ENCODE measurements at places on chromosomes 4 and X.
A peak's percentile ranks its signal among the peaks of the same experiment; 100 is the strongest.

DNA sequence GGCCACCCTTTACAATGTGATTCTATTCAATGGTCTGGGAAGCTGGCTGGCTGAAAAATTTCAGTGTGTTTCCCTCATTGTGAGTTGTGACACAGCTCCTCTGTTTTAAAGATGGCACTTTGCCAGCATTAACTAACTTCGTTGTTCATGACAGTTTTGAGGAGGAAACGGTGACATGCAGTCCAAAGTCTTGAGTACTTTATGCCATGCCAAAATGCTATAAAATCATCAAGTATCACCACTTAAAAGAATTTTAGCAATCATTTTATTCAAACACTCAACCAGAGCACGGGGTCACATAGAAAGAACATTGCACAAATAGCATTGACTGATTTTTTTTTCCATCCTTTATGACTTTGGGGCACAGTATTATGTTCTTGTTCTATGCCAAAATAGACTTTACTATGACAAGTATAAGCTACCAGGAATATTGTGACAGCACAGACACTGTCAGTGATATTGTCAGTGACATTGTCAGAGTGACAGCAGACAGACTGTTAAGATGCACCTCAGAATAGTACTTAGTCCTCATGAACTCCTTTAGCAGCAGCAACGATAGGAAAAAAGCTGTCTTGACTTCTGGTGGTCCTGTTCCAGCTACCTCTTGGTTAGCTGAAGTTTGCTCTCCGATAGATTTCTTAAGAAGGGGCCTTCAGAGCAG is 46.7 kb downstream of the CXCL13 start:
- DNase-seq, result no peak

GRCh38 chr4:159273141-159273438 is 170.2 kb downstream of the RAPGEF2 start:
- DNase-seq, result no peak

GRCh38 chrX:103831803-103832544 is at the start of gene RAB9B:
RAB9B (minus strand) TSS chrX:103832257; CDS start chrX:103825784, 6,473 bp downstream.
- DNase-seq, result peak; percentile 2

GRCh38 chr4:156606554-156607477 is 364.8 kb downstream of the PDGFC start:
- no peak for DNase-seq

DNA sequence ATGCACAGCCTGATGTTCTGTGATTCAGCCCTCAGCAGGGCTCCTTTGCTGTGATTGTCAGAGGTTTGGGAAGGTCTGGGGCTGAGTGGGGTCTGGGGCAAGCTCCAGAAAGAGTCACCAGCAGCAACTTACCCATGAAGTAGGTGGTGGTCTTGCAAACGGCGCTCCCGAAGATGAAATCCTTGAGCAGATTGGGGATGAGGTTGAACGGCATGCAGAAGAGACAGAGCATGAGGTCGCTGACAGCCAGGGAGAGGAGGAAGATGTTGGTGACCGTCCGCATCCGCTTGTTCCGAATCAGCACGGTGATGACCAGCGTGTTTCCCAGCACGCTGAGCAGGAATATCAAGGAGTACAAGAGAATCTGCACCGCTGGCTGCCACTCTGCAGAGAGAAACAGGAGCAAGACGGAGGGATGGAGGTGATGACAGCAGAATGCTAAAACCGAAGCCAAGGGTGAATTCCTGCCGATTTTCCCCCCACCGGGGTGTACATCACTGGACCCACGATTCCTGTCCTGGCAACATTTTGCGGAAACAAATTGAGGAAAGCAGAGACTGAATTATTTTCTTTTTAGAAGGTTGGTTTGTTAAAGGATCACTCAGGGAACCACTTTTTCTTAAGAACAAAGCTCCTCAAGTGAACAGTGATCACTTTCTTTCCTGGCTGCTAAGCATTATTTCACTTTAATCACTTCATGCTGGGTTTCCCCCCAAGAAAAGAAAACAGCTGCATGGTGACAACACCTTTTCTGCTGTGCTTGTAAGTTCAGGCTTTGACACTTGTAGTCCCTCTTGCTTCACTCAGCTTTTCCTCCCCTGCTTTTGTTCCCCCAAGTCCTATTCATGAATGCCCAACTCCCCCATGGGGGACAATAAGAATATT is 941 bp downstream of the CCKAR start:
- DNase-seq, result no peak

- DNase-seq, result no peak
Observed at GRCh38 chr4:183139972-183140570, 41.0 kb downstream of the WWC2 start.

- DNase-seq, result no peak
Observed at GRCh38 chr4:57764856-57765255, 654.7 kb upstream of the IGFBP7 start.

GRCh38 chr4:142840516-142841123 is 5.5 kb downstream of the INPP4B start:
- DNase-seq, result peak; percentile 30

DNA sequence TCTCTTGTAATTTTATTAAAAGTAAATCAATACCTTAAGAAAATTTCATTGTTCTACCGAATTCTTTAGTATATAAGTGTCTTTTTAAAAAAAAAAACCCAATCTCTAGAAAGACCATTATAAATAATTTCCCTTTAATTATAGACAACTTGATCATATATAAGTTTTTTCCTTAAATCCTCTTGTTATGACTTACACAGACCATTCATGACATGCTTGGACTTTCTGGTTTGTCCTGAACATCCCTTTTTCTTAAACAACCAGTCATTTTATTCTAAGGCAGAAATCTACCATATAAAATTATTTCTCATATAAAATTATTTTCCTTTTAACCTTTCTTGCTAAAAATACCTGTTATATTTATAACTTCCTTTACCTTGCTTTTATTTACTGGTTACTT is 15.4 kb upstream of the FHDC1 start:
- DNase-seq, result no peak

- peak; percentile 77 for DNase-seq
Observed at GRCh38 chr4:74632634-74633033, 161.7 kb downstream of the BTC start.

DNA sequence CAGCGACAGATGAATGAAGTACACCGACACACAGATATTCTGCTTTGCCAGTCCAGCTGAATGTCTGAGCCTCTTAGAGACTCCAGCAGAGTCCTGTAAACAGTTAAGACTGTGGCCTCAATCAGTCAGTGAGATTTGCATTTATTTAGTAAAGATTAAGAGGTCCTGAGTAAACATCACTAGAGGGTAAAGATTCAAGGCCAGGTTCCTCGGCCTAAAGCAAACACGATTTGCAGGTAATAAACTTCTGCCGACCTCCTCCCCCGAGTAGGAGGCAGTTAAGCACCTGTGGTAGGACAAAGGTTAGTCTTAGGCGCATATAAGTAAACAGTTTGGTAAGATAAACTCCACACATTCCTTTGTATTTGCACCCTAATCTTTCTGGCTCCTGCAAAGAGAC is 99.6 kb downstream of the CFAP47 start:
- DNase-seq, result no peak

DNA sequence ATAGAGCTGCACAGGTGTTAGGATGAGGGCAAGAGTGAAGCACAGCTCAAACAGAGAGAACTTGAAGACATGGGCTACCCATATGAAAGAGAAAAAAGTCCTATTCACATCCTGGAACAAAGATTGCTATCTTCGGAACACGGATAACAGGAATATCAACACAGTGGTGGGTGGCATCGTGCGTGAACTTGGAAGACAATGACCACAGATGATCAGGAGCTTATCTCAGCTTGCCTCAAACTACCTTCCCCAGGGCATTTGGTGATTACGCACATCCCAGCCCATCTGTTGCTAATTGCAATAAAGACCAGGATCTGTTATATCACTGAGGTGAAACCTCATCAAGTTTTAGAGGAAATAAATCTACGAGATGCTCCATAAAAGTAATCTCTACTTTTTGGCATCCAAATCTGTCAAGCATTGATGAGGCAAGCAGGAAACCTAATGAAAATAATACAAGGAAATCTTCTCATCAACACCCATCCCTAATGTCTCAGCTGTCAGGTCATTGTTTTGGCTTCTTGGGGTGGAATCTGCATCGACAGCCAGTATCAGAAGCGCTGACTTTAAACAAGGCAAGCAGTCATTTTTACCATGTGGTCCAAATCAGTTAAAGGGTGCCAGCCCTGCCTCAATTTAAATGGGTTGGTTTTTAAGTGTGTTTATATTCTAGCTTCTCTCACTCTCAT is 188.2 kb downstream of the SPCS3 start:
- DNase-seq, result no peak

DNA sequence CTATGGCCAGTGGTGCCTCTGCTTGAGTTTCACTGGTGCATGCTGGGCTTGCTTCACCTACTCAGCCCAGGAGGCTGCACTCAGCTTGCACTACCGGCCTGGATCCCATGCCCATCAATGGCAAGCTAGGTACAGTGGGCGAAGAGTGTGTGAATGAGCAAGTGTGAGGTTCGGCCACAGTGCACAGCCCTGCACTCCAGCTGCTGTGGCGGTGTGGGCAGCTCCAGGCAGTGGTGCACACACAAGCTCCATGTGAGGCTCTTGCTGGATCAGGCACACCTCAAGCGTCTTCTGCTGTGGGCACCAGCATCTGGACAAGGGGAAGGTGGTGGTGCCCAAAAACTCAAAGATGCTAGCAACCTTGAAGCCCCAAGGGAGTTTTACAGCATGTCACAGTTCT is 820.9 kb upstream of the LCORL start:
- no peak for DNase-seq

DNA sequence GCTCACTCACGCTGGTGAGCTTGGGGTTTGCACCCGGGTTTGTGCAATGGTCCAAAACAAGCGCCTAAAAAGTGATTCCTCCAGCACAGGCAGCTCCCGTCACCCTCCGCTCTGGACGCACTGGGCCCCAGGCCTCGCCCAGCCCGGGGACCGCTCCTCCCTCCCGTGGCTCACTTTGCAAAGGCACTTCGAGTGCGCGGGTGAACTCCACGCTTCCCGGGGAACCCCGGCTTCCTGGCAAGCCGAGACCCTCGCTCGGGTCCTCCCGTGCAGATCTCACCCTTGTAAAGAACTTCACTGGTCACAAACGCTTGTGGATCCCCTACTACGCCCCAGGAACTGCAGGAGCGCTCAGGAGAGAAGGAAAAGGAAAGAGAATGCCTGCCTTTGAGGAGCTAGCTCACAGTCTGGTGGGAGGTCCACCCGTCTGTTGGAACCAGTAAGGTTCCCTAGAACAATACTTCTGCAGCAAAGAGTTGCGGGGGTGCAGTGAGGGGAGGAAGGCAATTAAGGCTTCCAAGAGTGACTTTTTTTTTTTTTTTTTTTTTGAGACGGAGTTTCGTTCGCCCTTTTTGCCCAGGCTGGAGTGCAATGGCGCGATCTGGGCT is at the start of gene CTPS2:
TSS of gene CTPS2 (minus strand) at position 122 of the 608 bp plus-strand sequence. CDS start 9,767 bp downstream, outside the sequence.
- peak; percentile 37 for DNase-seq

- peak; percentile 20 for DNase-seq
Observed at GRCh38 chr4:110508827-110509710, 33.1 kb downstream of the ENPEP start.

- no peak for DNase-seq
Observed at GRCh38 chr4:140395668-140396067, 22.2 kb downstream of the SCOC start.

- DNase-seq, result no peak
Observed at GRCh38 chrX:24890677-24891076, 125.1 kb downstream of the ARX start.

GRCh38 chr4:114132830-114133229 is 153.4 kb upstream of the ARSJ start:
- no peak for DNase-seq

DNA sequence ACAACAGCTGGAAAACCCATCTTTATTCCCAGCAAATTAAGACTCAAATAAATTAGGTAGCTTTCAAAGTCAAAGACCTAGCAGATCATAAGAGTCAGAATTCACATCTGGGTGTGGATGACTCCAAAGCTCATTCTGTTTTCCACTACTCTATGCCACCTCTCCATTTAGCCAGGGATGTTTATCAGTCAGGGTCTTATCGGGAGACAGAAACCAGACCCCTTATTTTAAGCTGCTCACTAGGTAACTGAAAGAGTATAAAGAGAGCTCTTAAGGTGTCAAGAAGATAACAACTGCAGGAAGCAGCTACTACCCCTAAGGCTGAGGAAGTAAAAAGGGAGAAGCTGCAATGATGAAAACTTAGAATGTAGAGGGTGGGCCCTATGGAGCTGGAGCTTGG is 333.7 kb upstream of the KLF3 start:
- DNase-seq, result peak; percentile 45

DNA sequence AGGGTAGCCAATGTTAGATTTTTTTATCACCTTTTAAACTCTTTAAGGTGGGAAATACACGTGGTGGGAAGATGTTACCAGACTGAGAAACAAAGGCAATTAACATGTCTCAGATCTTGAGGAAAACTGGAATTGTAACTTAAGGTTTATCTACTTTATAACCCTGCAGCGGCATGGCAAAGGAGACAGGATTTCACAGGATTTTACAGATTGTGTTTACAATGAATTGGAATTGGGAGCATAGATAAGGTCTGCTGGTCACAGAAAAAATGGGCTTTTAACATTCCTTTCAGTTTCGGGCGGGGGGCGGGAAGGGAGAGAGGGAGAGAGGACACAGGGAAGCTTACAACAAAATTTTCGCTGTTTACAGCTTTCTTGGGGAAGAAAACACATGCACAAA is 467.5 kb upstream of the CT83 start:
- no peak for DNase-seq

DNA sequence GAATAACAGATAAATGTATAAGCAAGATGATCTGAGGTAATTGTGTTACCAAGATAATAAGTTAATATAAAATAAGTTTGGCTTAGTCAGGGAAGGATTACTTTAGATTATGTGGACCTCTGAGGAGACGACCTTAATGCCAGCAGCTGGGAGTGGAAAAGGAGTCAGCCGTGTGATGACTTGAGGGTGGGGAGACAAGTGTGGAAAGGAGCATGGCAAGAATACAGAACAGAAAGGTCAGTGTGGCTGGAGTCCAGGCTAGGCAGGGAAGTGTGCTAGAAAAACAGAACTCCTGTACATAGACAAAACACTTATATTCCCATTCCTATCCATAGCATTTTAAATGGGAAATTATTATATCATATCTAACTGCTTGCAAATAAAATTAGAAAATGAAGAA is 138.8 kb downstream of the PDLIM5 start:
- no peak for DNase-seq

GRCh38 chr4:56389558-56389957 is 2.3 kb upstream of the AASDH start:
- DNase-seq, result no peak

- peak; percentile 23 for DNase-seq
Observed at GRCh38 chr4:113952452-113953029, 26.9 kb downstream of the ARSJ start.

DNA sequence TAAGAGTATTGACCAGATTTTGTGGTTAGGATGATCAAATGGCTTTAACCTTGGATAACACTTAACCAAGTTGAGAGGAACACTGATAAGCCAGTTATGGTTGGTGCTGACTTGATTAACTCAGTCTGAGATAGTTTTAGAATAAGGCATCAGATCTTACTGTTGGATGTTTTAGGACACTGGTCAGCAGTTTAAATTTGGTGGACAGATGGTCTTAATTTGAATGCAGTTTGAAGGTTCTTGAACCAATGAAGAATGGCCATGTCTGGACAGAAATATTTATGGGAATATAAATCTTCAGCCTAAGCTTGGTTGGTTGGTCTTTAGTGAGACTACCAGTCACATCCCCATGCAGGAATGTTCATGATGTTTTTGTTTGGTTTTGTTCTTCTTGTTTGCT is 2.6 kb upstream of the GIMD1 start:
- DNase-seq, result no peak

Data from inflammatory macrophage (primary cell).